ENCODE measurements at places on chromosomes 1 and 21.

DNA sequence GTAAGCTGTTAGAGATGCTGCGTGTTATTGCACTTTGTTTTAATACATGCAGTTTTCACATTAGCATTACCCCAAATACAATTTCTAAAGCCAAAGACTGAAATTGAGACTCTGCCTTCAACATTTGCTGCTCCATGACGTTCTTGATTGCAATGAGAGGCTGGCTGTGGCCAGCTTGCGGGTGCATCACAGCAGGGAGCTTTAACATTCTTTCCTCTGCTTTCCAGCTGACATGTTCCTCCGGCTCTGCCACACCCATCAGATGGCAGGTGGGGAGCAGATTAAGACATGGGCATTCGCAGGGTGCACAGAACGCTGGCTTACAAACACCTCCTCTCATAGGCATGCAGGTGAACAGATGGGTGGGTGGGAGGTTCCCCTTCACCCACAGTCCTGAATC, 314.1 kb downstream of the DISC1 start:
- no peak for DNase-seq

DNA sequence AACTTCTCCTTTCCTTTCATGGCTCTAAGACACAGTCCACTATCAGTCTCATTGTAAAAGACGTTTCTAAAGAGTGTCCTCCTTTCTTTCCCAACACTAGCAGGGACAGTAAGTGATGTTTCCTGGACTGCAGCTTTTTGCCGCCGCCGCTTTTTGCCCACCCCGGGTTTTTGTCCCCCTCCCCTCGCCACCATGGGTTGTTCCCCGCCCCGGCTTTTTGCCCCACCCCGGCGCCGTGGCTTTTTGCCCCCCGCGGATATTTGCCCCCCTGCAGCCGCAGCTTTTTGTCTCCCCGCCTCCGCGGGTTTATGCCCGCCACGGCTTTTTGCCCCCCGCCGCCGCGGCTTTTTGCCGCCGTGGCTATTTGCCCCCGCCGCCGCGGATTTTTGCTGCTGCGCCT, 95.2 kb downstream of the TPTE start:
- no peak for DNase-seq

DNA sequence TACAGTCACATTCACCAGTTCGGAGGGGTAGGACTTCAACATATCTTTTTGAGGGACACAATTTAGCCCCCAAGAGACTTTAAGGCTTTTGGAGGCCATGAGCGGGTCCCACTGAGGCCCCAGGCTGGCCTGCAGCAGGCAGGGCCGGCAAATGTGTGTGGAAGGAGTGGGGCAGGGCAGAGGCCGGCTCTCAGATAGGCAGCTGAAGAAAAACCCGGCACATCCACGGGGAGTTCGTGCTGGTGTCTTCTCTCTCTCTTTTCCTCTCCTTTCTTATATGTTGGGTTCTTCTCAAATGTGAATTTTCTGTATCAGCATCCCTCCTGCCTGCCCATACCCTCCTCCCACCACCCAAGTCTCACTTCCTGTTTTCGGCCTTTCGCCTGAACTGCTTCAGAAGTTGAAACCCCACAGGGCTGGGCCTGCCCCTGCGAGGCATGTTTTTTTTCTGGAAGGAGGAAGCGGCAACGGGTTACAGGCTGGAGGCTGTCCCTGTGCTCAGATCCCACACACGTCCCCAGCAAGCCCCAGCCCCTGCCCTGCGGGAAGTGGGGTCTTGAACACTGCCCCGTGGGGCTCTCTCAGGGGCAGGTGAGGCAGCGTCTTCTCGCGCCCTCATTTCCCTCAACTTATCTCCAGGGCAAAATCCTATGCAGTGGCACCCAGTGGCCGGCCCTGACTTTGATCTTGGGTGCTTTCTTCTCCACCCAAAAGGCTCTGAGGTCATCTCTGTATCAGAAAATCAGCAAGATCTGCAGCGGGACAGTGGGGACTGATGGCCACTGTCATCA, 9.7 kb upstream of the UMODL1 start:
- DNase-seq: peak; percentile 34

DNA sequence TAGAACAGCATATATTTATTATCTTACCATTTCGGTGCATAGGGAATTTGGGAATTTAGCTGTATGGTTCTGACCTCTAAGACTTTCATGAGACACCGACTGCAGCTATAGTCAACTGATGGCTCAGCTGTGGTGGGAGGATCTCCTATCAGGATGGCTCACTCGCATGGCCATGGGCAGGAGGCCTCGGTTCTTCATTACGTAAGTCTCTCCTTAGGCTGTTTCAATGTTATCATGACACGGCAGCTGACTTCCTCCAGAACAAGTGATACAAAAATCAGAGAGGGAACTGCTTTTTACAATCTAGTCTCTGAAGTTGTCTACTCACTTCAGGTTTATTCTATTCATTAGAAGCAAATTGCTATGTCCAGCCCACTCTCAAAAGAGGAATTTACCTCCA, 13.3 kb upstream of the CAPN8 start:
- DNase-seq: no peak

GRCh38 chr1:81225789-81226602, 574.7 kb upstream of the ADGRL2 start:
- no peak for DNase-seq

- DNase-seq: peak; percentile 70
These were observed 16.1 kb downstream of the ENSA start for GRCh38 chr1:150613061-150613920.
